ENCODE measurements at places on chromosomes 4 and X.

- H3K4me3 ChIP-seq, result no peak overlapping the region
- no peaks in the 10 kb centered on the region for H3K36me3 ChIP-seq
- H3K27ac ChIP-seq, result no peak overlapping the region
- DNase-seq, result no peak
These were observed 28.8 kb upstream of the SOWAHD start for GRCh38 chrX:119729408-119730201.

GRCh38 chrX:45479835-45480422, 279.3 kb upstream of the DIPK2B start:
- no peaks in the 10 kb centered on the region for H3K36me3 ChIP-seq
- H3K4me1 ChIP-seq, result no peaks in the 10 kb centered on the region
- H3K4me3 ChIP-seq, result no peak overlapping the region
- no peaks in the 10 kb centered on the region for H3K27me3 ChIP-seq

- H3K27me3 ChIP-seq, result no peaks in the 10 kb centered on the region
- no peak for DNase-seq
- no peaks in the 10 kb centered on the region for H3K36me3 ChIP-seq
- no peak overlapping the region for H3K4me3 ChIP-seq
- peaks cover 1% of the 10 kb centered on the region for H3K4me1 ChIP-seq
These were observed 292.4 kb upstream of the FAT1 start for GRCh38 chr4:187016101-187016500.

DNA sequence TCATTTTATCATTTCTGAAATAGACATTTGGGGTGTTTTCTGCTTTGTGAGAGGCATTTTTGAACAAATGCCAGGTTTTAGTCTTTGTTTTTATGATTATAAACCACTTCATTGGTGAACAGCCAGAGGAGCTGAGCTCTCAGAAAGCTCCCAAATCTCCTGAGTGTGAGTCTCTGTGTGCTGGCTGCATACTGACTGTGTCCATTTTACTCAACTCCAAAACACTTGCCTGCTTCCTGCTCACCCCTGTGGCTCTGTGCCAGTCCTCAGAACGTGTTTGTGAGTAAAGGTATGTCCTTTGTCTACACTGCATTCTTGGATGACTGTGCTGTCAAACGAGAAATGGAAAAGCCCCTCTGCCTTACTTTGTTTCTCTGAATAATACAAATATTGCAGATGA, 5.4 kb upstream of the LRAT start:
- H3K27ac ChIP-seq, result no peak overlapping the region
- peaks cover 5% of the 10 kb centered on the region for H3K4me1 ChIP-seq
- H3K4me3 ChIP-seq, result no peak overlapping the region

- no peak overlapping the region for H3K27ac ChIP-seq
- H3K36me3 ChIP-seq, result peaks cover 9% of the 10 kb centered on the region
- DNase-seq, result no peak
These were observed 69.5 kb downstream of the AASDH start for GRCh38 chr4:56317749-56318148.

GRCh38 chrX:68735266-68735665, 87.8 kb downstream of the STARD8 start:
- H3K27me3 ChIP-seq, result no peaks in the 10 kb centered on the region
- no peak overlapping the region for H3K27ac ChIP-seq
- H3K4me3 ChIP-seq, result no peak overlapping the region
- no peaks in the 10 kb centered on the region for H3K36me3 ChIP-seq

DNA sequence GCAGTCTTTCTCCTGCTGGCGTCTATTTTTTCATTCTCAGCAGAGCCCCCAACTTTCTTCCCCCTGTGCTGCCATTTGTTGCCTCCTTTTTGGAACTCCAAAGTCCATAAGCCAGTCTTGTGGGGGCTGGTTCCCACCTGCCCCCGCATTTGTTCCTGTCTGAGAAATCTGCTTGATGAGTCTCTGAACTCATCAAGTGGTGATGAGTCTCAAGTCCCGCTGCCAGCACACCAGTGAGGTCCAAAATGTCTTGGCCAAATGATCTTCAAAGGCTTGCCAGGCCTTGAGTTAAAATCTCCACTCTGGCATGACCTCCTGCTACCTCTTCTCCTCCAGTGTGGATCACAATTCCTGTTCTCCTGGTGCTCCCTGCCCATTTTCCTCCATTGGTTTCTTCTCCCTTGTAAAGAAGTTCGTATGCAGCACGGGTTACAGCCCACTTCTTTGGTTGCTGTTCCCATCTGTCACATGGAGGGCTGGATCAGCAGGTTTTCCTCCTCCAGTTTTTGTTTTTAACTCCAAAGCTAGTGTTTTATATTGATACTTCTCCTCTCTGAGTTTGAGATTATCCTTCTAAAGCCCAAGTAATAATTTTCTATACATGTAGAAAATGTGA, 72.7 kb upstream of the LIMCH1 start:
- H3K27me3 ChIP-seq, result no peaks in the 10 kb centered on the region
- H3K4me3 ChIP-seq, result no peak overlapping the region
- H3K4me1 ChIP-seq, result no peaks in the 10 kb centered on the region
- no peaks in the 10 kb centered on the region for H3K36me3 ChIP-seq

DNA sequence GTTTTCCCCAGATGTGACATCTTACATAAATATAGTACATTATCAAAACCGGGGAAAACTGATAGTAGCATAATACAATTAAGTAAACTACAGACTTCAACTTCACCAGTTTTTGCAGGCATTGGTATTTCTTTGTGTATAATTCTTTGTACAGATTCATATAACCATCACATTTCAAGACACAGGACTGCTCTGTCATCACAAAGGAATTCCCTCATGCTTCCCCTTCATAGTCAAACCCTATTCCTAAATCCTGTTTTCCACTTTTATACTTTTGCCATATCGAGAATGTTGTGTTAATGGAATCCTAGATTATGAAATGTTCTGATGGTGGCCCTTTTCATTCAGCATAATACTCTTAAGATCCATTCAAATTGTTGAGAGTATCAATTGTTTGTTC, 36.0 kb downstream of the STIM2 start:
- no peaks in the 10 kb centered on the region for H3K4me1 ChIP-seq
- no peak for DNase-seq
- H3K27me3 ChIP-seq, result no peaks in the 10 kb centered on the region
- no peaks in the 10 kb centered on the region for H3K36me3 ChIP-seq

GRCh38 chr4:24935856-24936255, 23.0 kb upstream of the CCDC149 start:
- no peak overlapping the region for H3K27ac ChIP-seq
- no peaks in the 10 kb centered on the region for H3K27me3 ChIP-seq
- H3K4me3 ChIP-seq, result no peak overlapping the region
- no peaks in the 10 kb centered on the region for H3K36me3 ChIP-seq

DNA sequence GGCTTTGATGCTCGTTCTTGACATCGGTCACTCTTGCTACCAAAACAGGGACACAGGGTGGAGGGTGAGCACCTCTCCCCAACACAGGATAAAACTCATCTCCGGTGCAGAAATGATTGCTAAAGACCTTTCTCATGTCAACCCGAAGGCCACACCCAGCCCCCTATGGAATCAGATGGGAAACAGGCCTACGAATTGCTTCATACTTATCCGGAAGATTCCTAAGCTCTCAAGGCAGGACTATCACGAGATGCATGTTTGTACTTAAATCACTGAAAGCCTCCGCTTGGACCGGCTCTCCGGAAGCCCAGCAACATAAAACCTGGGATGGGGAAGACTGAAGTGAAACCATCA, 74.9 kb downstream of the MTMR1 start:
- no peaks in the 10 kb centered on the region for H3K27me3 ChIP-seq
- 0 out of 2 replicates have a peak, but pooled peaks cover 2% of the 10 kb centered on the region for H3K4me1 ChIP-seq
- DNase-seq, result no peak
- no peaks in the 10 kb centered on the region for H3K36me3 ChIP-seq
- H3K27ac ChIP-seq, result no peak overlapping the region
- no peak overlapping the region for H3K4me3 ChIP-seq

DNA sequence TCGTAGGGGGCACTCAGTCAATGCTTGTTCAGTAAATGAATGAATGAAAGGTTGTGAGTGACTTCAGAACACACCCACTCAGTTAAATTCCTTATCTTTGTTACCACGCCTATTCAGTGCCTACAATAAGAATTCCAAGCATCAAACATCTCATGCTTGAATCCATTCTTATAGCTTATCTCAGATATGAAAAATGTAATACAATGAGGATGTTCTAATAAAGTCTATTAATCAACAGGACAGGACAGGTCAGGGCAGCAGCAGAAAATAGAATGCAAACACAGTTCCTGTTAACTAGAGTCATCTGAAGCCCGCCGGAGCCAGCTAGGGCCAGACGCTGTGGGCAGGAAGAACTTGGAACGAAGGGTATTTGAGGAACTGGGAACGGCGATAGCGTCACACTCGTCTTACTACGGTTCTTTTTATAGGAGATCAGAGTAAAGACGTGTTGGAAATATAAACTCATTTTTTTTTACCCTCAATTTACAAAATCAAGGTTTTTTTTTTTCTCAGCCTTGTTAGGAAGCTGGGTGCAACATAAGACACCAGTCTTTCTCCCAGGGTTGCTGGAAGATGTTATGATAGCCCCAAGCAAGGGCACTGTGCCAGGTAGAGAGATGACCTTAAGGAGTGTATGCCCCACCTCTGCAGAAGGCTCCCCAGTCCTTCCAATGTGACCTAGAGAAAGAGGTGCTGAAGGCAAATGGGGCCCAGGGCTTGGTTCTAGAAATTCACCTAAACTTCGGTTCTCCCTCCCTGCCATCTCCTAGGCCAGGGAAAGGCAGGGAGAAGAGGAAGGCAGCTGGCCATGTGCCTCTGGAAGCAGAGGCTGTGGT, 48.3 kb downstream of the SEL1L3 start:
- H3K27me3 ChIP-seq, result no peaks in the 10 kb centered on the region
- no peak overlapping the region for H3K27ac ChIP-seq

GRCh38 chrX:50726296-50726695, 87.7 kb downstream of the SHROOM4 start:
- no peaks in the 10 kb centered on the region for H3K27me3 ChIP-seq
- no peak for DNase-seq
- no peak overlapping the region for H3K4me3 ChIP-seq
- H3K4me1 ChIP-seq, result no peaks in the 10 kb centered on the region

DNA sequence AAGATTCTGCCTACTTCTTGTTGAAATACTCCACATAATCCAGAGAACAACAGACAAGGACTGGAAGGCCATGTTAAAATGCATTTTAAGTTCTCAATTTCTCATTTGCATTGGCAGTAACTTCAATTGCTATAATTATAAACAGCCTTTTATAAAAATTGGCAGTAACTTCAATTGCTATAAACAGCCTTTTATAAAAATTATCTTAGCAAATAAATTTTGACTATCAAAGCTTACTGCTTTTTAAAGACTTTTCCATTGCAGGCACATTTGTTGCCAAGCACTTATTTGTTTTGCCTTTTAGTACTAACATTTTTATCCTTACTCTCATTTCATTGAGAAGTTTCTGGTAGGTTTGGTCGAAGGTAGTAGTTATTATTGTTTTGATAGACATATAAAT, 17.8 kb downstream of the SCFD2 start:
- no peaks in the 10 kb centered on the region for H3K4me1 ChIP-seq
- H3K27ac ChIP-seq, result no peak overlapping the region
- no peaks in the 10 kb centered on the region for H3K27me3 ChIP-seq
- DNase-seq, result no peak
- no peaks in the 10 kb centered on the region for H3K36me3 ChIP-seq
- no peak overlapping the region for H3K4me3 ChIP-seq

DNA sequence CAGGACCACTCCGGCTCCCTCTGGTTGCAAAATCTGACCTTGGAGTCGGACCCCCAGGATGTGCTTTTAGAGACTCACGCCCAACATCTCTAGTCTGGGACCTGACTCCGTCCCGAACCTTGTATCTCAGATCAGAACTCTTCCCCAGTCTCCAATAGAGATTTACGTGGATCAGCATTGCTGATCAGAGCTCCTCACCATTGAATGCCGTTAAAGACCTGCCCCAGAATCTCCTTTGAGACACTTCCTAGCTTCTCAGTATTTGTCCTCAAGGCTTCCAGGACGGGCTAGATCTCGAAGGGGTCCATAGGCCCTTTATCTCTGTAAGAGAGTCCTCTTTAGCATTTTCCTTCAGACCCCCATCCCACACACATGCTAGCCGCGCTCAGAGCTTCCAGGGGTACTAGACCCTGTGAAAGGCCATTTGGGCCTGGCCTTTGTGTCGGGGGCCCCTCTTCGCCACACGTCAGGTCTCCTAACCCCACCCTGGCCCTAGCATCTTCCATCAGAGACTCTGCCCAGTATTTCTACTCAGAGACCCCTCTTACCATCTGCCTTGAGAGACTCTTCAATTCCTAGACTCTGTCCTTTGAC, 662 bp downstream of the UBA1 start:
- H3K4me1 ChIP-seq, result peaks cover 4% of the 10 kb centered on the region
- no peak overlapping the region for H3K27ac ChIP-seq
- no peaks in the 10 kb centered on the region for H3K27me3 ChIP-seq

GRCh38 chr4:45350438-45350837, 624.1 kb upstream of the GNPDA2 start:
- DNase-seq, result no peak
- H3K36me3 ChIP-seq, result no peaks in the 10 kb centered on the region
- H3K4me1 ChIP-seq, result no peaks in the 10 kb centered on the region

DNA sequence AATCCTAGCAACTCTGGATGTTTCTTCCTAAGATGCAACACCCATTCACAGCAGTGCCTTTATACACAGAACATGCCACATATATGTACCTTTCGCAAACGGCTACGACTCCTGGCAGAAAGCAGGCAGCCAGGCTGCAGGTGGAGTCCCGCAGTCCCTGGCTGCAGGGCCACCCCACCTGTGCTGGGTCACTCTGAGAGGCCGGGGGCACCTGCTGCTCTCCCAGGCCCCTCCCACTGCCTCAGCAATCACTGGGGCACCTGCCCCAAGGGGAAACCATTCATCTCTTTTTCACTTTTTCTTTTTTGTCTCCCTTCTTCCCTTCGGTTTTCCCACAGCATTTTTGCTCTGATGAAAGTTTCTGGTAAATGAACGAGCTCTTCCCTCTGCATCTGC, 28.0 kb downstream of the RNF212 start:
- H3K4me1 ChIP-seq, result no peaks in the 10 kb centered on the region
- H3K4me3 ChIP-seq, result no peak overlapping the region
- H3K36me3 ChIP-seq, result no peaks in the 10 kb centered on the region
- H3K27ac ChIP-seq, result no peak overlapping the region

GRCh38 chr4:11341337-11342043, 87.2 kb downstream of the HS3ST1 start:
- H3K4me1 ChIP-seq, result peaks cover 2% of the 10 kb centered on the region
- no peaks in the 10 kb centered on the region for H3K36me3 ChIP-seq
- no peak for DNase-seq
- H3K27ac ChIP-seq, result no peak overlapping the region
- H3K27me3 ChIP-seq, result no peaks in the 10 kb centered on the region
